ENCODE measurements at places on chromosomes 2 and 18.
A peak's percentile ranks its signal among the peaks of the same experiment; 100 is the strongest.

DNA sequence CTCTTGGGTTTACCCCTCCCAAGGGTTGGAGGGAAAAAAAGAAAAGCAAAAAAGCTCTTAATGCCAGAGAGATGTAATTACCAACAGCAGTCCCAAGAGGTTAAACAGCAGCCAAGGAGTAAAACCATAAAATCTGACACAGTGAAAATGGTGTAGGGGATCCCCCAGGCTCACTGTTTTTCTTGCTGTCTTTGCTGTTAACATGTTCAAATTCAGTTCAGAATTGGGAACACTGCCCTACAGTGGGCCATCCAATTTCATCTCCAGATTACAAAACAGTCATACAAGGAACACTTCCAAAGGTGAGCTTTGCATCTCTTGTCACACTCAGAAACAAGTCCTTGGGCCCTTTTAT lies 54.5 kb downstream of the PLEKHM3 start:
- no peak for DNase-seq

DNA sequence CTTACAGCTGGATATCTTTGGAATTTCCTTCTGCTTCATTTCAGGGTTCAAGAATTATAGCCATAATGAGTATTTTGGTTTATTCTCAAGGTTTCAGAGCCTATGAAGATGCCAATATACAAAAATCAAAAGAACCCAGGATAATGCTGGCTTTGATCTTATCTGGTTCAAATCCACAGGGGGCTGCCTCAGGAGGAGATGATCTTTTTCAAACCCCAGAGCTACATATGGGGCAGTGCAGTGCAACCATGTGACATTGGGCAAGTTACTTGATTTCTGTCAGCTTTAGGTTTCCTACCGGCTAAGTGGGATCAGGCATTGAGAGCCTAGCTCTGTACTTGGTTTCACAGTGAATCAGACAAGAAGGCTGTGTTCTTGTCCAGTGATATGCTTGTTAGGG lies 23.0 kb upstream of the LYPD6B start:
- no peak for DNase-seq

DNA sequence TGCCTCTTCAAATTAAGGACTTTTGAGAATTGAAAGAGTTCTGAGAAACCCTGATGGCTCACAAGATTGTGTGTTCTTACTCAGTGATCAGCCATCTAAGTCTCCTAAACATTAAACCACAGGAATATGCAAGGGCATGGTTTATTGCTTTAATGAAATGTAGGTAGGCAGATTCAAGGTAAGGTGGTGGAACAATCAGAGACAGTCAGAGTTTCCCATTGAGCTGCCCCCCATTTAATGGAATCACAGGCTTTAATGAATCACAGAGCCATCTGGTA lies 107.8 kb upstream of the LRATD1 start:
- no peak for DNase-seq

- no peak for DNase-seq
These were observed 20.3 kb downstream of the ACTR3 start for GRCh38 chr2:113910110-113910717.

DNA sequence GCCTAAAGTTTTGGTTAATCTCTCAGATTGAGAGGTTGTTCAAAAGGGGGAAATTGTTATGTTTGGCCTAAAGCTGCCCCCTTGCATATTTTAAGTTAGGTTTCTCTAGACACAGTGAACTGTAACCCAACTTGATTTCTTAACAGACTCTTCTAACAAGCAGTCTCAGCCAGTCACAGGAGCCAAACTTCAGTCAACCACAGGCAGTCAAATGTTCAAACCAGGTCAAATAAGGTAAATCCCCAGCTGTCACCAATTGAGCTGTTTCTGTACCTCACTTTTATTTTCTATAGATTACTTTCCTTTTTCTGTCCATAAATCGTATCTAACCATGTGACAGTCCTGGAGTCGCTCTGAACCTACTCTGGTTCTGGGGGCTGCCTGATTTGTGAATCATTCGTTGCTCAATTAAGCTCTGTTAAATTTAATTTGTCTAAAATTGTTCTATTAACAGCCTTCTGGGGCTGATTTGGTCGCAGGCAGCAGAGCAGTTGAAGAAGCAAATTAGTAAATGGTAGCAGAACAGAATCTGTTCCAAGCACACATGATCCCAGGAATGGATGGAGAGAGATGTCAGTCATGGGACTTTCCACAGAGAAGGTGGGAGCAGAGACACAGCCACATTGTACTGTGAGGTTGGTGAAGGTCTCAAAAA lies 16.4 kb upstream of the NFU1 start:
- no peak for DNase-seq

- peak; percentile 81 for DNase-seq
These were observed 67.3 kb downstream of the RHBDD1 start for GRCh38 chr2:226903179-226903578.

GRCh38 chr2:134181219-134181618 lies 72.7 kb upstream of the MGAT5 start:
- no peak for DNase-seq

DNA sequence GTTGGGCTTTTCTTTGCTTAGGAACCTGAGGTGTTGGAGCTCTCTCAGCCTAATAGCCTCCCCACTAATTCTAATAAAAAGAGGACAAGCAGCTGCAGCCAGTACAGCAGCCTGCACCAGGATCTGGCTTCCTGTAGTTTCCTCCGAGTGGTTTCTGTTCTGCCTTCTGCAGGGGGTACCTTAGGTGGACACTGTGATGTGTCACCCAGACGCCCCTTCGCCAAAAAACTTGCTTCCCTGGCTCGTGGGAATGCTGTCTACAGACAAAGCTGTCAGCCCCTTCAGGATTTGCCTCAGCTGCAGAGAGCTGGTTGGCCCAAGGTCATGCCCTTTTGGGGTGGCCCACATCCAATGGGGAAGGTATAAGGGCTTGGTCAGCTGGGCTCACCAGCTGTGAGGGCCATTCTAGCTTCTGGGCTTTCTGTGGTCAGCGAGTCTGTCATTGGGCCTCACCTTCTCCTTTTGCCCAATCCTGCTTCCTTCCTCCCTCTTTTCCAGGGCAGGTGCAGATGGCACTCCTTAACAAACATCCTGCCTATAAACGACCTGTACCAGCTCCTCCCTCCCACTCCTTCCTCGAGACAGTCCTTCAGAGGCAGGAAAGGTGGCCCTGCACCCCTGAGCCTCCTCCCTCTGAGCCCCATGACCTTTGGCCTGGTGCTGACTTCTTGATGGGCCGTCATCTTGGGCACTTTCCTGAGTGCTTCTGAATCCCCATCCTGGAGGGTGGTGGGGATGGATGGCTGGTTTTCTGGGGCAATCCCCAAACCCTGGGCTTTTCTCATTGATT lies 44.0 kb upstream of the ROCK2 start:
- no peak for DNase-seq

DNA sequence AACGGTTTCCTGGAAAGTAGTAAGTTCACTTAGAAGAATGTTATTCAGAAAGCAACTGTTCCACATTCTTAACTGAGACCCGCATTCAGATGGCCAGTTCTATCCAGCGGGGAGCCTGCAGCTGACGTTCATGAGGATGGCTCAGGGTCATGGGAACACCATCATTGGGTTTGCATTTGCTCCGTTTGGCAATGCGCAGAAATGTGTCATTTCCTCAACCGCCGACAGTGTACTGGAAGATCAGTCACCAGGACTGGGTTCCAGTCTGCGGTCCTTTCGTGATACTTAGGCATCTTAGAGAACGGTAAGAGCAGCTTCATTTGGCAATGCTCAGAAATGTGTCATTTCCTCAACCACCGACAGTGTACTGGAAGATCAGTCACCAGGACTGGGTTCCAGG lies 104.0 kb downstream of the DNER start:
- peak; percentile 65 for DNase-seq

DNA sequence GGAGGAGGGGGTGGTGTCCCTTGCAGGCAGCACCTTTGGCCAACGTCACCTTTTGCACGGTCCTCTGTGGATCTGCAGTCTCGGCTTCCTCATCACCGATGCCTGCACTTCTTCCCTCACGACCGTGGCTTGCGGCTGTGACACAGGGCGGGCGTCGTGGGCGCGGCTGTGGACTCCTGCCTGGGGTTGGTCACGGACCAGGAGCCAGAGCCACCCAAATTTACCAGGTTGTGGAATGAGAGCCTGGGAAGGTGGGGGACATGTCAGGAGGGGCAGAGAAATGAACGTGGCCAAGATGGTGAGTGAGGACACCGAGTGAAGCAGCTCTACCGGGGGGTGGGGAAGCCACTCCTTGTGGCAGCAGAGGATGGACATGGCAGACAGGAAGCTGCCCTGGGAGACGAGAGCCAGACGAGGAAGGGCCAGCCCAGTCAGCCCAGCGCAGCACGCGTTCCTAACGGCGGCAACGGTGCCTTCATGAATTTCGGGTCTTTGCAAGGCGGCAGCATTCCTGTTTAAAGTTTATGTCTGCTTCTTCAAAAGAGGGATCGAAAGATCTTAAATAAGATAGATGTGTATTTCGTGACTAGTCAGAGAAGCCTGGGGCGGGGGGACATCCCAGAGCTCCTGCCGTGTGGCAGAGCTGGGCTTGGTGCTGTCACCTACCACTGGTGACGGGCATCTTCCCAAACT lies 84.2 kb downstream of the LRRFIP1 start:
- no peak for DNase-seq

GRCh38 chr2:27042985-27043634 lies 8.4 kb upstream of the AGBL5 start:
- no peak for DNase-seq

DNA sequence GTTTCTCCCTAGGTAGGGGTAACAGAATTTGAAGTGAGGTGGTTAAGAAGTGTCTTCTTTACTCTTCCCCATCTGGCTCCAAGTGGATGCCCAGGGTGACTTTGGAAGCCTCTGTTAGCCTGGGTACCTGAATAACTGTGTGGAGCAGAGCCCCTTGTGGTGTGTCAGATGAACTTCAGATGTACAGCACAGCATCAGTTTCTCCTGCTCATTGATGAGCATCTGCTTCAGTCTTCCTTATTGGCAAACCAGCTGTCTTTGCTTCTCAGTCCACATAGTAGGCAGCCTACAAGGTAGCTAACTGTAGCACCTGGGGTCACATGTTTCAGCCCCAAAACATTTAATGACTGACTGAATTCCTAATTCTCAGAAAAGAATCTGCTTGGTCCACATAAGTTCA lies 56.2 kb upstream of the ATP8B1 start:
- peak; percentile 50 for DNase-seq

DNA sequence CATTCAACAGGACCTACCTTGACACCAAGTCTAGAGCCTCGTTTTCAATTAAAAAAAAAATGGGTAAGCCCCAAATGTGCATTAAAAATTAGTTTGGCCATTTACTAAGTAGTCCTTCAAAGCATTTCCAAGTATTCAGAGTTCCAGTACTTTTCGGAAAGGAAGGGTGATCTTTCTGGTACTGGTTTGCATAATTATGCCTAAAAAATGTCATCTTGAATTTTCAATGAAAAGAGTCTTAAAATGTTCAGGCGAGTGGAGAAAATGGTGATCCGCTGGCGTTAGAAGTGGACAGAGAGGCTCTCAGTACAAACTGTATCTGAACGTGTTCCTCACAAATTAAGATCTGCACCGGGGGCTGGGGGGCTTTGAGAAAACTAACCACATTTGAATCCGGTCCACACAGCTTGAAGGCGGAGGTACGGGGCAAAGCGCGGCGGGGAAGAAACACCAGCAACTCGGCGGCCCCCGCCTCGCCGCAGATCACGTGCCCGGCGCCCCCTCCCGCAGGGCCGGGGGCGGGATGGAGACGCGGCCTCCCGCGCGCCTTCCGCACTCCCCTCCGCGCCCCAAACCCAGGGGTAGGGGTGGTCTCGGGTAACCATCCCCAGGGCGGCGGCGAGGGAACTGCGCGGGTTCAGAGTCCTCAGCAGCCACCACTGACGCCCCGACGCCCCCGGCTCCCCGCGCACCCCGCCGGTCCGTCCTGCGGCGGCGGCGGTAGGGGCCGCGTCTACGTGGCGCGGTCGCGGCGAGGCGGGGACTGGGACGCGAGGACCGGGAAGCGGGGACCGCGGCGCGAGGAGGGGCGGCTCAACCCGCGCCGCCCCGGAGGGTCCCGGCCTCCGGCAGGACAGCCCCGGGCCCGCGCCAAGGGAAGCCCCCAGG lies 564 bp downstream of the LPIN2 start:
- no peak for DNase-seq

DNA sequence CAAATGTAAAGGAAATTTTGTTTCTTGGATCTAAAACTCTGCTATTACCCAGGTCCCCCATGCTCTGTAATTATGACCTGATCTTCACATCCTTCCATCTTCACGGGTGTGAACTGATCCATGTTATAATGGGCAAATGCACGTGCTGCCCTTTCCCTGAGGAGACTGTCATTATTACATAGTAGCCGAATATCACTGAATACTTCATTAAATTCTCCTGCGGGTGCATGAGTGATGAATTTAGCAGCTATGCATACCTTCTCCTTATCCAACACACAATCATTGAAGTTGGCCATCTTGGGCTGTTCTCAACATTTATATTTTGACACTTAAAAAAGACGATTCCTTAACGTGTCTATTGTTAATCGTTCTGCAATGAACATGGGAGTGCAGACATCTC lies 153.4 kb downstream of the BAZ2B start:
- no peak for DNase-seq

GRCh38 chr2:54012538-54013141 lies 41.8 kb upstream of the PSME4 start:
- DNase-seq: no peak

DNA sequence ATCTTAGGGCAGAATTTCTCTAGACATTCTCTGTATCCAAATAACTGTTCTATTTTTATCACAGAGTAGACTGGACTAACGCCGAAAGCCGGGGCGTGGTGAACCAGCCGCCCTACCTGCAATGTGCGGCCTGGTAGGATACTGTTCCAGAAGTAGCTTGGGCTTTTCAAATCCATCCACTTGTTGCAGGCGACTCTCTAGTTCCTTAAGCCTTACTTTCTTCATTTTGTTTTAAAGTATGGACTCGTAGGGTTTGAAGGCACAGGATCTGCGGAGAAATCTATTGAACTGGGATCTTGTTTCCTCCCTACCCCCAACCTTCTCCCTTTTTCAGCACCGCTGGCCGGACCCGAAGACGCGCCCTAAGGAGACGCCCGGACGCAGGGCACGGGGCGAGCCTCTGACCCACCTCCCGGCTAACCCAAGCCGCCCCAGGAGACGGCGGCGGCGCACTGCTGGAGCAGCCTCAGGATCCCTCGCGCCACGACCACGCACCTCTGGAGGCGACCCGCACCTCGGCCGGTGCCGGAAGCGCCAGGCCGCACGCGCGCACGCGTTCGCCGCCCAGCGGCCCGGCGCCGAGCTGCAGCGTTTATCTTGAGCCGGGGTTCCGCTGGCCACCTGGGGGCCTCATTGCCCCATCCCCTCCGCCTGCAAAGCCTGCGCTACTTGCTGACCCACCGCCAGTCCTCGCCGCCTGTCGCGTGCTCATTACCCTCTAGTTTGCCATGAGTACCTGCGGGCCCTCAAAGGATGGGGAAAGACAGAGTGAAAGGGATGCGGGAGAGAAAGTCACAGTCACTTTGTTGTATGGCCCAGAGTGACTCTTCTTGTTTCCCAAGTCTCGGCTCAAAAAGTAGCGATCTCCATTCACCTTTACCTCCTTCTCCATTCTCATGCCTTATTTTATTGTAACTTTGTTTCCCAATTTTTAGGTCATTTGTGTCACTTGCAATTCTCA lies at the start of gene METTL5:
Gene METTL5, minus strand, starts transcription at position 533 of the 961 bp plus-strand sequence. Its CDS starts 308 bp downstream, at position 225.
- peak; percentile 85 for DNase-seq

GRCh38 chr2:25375371-25375988 lies 33.8 kb upstream of the DNMT3A start:
- DNase-seq: no peak

All from cardiac muscle cell (in vitro differentiated cells and primary cell).